ENCODE measurements at places on chromosomes 2 and 18. TPM values are rescaled to one million over a fixed set of nuclear protein-coding genes. Genes with fewer than 3 reads are reported as not detected.

GRCh38 chr2:192645811-192646598 is 451.3 kb upstream of the TMEFF2 start:
- DNase-seq, result no peak

GRCh38 chr18:22332590-22332989 is 85.1 kb downstream of the CTAGE1 start:
- no peak for DNase-seq

GRCh38 chr2:121748202-121748601 is 7.2 kb upstream of the TSN start:
- DNase-seq, result no peak

- DNase-seq, result peak; percentile 61
Measured at GRCh38 chr18:77088963-77089722, 43.4 kb downstream of the MBP start.

DNA sequence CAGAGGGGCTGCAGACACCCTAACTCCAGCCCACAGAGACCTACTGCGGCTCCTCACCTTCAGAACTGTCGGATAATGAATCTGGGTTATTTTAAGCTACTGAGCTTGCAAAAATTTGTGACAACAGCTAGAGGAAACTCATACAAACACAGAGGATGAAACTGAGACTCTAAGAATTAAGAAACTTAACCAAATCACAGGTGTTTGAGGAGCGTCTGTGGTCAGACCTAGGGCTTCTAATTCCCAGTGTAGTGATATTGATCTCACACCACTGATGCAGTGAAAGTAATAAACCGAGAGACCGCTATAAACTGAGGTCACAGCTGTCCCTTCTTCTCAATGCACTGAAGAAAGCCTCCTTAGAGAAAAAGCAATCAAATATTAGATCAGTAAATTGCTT is 110.1 kb downstream of the RGPD3 start:
- no peak for DNase-seq

GRCh38 chr2:189254268-189254883 is 74.8 kb upstream of the COL5A2 start:
- DNase-seq, result peak; percentile 67

DNA sequence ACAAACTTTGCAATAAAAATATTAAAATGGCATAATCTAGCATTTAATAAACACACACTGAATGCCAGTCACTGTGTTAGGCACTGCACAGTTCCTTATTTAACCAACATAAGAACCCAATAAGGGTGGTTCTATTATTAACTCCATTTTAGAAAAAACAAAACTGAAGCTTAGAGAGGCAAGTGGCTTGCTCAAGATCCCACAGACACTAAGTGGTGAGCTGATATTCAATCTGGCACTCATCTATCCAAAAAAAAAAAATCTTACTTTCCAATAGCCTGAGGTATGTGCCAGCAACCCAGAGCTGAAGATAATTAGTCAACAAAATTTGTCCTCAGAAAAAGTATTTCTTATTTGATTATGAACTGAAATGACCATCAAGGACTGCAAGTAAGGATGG is 799 bp downstream of the CYTIP start:
- DNase-seq, result no peak

The IL36RN gene
- not detected for total RNA-seq

The NTSR2 gene
- total RNA-seq, result 0.18 TPM

The ZSWIM2 gene
- not detected for total RNA-seq

The DSG3 gene
- not detected for total RNA-seq

- DNase-seq, result no peak
Measured at GRCh38 chr18:47248604-47249313, 2.7 kb downstream of the SKOR2 start.

DNA sequence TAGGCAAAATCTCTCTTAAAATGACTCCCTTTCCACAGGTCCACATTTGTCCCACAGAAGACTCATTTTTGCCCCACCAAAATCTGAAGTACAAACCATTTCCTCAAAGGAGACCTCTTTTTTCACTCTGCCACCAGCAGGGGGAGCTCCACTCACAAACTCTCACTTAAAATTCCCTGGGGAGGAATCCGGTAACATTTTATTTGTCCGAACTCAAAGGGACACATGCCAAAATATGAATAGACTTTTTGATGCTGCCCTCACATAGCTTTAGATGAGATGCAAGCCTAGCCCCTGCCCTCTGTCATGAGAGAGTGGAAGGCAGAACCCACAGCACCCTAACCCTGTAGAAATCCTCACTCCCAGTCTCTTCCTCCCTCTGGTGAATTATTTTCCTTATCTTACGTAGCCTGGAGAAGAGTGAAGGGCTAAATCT is 57.1 kb downstream of the RMDN2 start:
- peak; percentile 81 for DNase-seq

The LGALSL gene
- 23.2 TPM for total RNA-seq

The KCNS3 gene
- 13.0 TPM for total RNA-seq

The TCF4 gene
- 49.6 TPM for total RNA-seq

DNA sequence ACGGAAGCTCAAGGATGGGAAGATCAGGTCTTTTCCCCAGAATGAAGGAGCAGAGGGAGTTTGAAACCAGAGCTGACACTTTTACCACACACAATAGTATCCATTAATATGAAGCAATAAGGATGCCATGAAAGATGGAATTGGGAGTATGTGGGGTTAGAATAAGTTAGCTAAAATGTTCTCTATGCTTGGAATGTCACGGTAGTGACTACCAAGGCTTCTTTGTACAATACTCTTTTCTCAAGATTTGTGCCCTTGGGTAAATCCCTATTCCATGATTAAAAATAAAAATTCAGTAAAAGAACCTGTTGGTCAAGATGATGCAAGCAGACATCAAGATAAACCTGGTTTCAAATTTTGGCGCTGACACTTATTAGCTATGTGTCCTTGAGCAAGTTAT is 75.0 kb downstream of the NRXN1 start:
- no peak for DNase-seq

GRCh38 chr2:173021939-173022371 is 53.7 kb upstream of the MAP3K20 start:
- DNase-seq, result no peak

The TMEM163 gene
- 0.24 TPM for total RNA-seq

- no peak for DNase-seq
Measured at GRCh38 chr18:8689517-8689916, 15.8 kb upstream of the MTCL1 start.

The CAPN10 gene
- total RNA-seq, result 5.0 TPM

DNA sequence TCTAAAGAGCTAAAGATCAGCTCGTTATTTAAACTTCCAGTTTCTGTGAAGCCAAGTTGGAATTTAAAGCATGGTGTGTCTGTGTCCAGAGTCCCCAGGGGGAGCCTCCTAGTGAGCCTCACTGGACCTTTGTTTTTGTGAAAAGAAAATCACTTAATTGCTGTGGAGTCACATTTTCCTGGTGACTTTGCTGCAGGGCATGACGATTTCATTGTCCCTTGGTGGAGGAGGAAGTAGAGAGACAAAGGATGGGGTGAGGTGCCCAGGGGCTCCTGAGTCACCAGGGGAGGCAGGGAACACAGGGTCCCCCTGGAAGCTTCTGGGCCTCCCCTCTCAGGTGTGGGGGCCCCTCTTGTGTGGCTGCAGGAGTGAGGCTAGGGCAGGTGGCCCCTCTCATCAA is 19.7 kb downstream of the ATP6V1C2 start:
- DNase-seq, result no peak

GRCh38 chr2:239455436-239456203 is 54.8 kb upstream of the HDAC4 start:
- no peak for DNase-seq

DNA sequence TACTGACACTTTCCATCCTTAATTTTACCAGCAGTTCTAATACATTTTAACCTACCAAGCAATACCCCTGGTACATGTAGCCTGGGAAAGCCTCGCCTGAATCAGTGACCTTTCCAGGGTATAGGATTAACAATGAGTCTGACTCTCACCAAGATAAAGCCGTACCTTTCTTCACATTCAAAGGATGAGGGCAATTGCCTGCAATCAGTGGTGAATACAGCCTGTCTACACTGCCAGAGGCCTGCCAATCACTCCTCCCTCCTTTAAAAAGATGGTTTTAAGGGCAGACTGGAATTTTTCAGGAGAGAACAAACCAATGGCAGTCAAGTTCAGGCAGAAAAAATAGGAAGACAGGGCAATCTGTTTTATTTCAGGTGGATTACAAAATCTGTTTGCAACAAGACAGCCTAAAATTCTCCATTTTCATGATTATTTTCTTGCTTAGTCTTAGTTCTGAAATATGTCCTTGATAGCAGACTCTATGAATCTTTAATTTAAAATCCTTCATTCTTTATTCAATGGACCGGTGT is 4.8 kb downstream of the EPHA4 start:
- no peak for DNase-seq
